NCI-H774 (cell line): ENCODE measurements at places on chromosomes 16 and 17.
A peak's percentile ranks its signal among the peaks of the same experiment; 100 is the strongest.

DNA sequence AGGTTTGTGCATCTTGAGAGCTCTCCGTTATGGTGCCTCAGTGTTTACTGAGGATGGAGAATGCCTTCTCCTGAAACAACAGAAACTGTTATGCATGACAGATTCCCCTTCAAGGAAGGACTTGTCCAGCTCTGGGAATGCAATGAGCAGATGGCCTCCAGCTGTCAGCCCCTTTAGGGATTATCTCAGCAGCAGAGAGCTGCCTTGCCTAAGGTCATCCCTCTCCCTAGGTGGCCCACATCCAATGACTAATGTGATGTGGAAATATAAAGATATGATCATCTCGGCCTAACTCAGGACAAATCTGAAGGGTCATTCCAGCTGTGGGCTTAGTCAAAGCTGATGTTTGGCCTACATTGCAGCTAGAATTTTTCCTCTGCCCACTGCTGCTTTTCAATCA lies 214.3 kb upstream of the N4BP1 start:
- no peak for DNase-seq

GRCh38 chr17:38613981-38614779 lies 8.4 kb upstream of the SRCIN1 start:
- no peak for DNase-seq

- DNase-seq: no peak
These were observed 27.7 kb upstream of the CBX4 start for GRCh38 chr17:79866791-79867518.

- no peak for DNase-seq
These were observed 52.6 kb downstream of the HIC1 start for GRCh38 chr17:2107506-2107905.

DNA sequence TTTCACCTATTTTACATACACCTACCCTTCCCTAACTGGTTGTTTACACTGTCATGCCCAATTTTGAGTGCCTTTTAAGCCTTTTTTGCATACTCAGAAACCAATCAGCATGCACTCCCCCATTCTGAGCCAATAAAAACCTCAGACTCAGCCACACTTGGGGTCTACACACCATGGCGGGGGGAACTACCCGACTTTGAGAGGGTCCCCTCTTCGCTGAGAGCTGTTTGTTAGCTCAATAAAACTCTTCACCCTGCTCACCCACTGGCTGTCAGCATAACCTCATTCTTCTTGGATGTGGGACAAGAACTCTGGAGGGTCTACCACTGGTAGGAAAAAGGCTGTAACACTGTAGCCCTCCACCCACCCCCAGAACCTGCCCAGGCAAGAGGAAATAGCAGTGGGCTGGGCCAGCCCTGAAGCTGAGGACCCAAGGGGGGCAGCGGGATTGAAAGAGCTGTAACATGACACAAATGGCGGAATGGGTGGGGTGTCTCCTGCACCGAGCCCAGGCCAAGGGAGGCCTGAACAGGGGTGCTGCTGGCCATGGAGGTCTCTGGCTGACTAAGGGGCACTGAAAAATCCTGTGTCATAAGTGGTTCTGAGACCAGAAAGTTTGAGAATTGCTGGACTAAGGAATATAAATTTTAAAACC lies 3.0 kb upstream of the FLYWCH2 start:
- no peak for DNase-seq

DNA sequence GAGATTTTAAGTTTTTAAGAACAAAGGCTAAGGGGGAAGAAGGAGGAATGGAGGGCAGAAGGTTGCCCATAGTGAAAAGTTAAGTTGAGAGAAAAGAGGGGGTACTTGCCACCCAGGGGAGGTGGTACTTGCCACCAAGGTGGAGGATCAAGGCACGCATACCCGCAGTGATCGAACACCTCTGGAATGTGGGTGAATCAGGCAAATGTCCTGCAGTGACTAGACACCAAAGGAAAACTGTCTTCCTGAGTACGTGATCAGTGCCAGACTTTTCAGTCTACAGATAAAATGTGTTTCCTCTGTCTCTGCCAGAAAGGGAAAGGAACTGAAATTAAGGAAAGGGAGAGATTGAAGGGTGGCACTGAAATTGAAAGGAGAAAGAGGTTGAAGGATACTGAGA lies 2285.3 kb downstream of the TP53TG3F start:
- no peak for DNase-seq

- no peak for DNase-seq
These were observed 1021.4 kb downstream of the CDH8 start for GRCh38 chr16:61014869-61015268.

- no peak for DNase-seq
These were observed 228.3 kb upstream of the WSCD1 start for GRCh38 chr17:5841862-5842261.

DNA sequence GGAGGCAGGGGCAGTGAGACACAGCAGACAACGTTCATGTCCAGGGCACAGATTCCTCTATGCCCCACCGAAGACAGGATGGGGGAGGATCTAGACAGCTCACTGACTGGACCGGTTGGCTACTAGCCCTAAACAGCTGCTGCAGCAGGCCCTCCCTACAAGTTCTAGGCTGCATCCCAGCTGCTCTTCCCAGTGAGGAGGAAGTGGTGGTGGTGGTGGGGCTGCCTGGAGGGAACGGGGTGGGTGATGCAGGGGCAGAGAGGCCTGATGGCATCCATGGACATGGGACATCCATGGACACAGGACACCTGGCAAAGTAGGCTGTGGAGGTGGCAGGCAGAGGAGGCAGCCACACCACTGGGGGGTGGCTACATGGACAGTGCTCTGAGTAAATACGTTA lies 18.3 kb downstream of the SPHK1 start:
- no peak for DNase-seq

GRCh38 chr16:48110000-48110399 lies 45.8 kb downstream of the ABCC12 start:
- DNase-seq: no peak

DNA sequence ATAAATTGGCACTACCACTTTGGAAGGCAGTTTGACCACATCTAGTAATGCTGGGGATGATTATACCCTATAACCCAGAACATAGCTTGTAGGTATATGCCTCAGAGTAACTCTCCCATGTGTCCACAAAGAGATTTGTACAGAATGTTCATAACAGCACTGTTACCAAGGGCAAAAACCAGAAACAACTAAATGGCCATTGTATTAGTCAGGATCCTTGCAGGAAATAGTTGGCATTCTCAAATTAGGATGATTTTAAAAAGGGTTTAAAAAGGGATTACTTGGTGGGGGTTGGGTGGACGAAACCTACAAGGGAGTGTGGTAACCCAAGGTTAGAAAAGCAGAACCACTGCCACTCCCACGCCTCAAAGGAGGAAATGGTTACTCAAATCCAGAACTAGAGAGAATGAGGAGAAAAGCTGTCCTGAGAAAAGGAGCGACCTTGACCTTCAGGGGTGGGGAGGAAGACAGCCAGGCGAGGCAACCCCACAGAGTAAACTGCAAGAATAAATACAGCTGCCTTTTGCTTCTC lies 2.1 kb downstream of the CPPED1 start:
- no peak for DNase-seq

GRCh38 chr16:856101-856500 lies 55.6 kb upstream of the GNG13 start:
- DNase-seq: no peak

GRCh38 chr17:60107526-60108257 lies 29.0 kb upstream of the HEATR6 start:
- DNase-seq: no peak

- no peak for DNase-seq
These were observed 42.7 kb downstream of the TIMM22 start for GRCh38 chr17:1039511-1040215.

DNA sequence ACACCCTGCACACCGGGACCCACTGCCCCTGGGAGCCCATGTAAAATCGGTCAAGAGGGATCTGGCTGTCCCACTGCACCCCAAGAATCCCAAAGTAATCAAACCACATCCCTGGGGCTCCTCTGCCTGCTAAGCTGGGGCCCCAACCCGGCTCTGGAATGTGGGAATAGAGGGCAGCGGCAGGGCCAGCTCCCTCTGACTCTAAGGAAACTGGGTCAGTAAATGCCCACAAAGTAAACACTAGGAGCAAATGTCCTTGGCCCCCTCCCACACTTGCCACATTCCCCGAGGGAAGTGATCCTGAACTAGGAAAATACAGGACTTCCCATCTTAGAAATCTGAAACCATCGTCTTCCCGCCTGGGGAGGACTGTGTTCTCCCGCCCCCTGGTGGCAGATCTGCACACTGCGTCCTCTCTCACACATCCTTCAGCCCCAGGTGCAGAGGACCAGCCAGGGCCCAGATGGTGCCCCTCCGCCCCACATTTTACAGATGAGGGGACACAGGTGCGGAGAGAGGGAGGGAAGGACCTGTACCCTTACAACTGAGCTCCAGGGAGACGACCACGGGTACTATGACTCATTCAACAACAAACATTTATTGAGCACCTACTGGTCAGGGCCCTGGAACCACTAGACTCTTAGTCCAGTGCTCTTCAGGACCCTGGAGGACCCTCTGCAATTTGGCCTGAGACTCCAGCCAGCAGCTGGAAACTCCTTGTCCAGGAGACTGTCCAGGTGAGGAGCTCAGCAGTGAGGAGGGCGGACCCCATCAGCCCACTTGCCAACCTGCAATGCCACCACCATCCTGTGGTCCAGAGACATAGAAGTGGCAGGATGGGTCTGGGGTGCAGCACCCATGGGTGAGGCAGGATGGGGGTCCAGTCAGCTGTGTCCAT lies 10.1 kb downstream of the P3H4 start:
- DNase-seq: peak; percentile 70

DNA sequence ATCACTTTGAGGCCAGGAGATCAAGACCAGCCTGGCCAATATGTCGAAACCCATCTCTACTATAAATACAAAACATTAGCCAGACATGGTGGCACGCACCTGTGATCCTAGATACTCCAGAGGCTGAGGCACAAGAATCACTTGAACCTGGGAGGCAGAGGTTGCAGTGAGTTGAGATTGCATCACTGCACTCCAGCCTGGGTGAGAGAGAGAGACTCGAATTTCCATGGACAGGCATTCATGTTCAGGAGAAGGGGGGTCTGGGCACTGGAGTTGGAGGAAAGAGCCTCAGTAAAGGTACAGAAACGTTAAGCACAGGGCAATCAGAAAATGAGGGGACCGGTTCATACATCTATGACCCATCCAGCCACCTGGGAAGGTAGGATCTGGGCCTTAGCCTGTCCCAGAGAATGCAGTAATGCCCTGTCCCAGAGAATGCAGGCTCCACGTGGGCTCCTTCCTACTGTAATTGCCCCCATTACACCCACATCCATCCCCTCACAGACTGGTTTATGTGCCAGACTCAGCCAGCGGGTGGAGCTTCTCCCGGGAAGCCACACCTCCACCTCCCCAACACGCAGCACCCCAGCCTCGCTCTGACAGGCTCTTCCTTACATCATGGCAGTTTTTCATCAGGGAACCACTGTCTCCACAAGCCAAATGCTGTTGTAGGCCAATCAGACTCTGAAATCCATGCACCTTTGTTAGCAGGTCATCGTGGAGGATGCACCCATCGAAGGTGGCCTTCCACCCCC lies 21.6 kb upstream of the ARL4D start:
- DNase-seq: no peak

DNA sequence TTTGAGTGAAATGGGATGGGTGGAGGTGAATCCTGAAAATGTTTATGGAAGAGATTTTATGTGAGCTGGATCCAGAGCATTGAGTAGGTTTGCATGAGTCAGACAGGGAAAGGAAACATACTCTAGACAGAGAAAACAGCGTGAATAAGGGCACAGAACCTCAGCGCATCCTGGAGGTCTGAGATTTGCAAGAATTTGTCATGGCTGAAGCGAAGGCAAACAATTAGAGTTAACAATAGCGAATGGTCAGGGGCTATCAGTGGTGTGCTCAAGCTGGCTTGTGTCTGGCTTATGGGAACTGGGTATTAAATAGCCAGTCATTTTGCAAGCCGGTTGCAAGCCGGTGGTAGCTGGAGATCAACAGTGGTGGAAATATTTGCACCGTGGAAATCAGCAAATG lies 36.4 kb downstream of the MAP2K6 start:
- DNase-seq: no peak

- DNase-seq: no peak
These were observed 2.3 kb downstream of the ADORA2B start for GRCh38 chr17:15947271-15947670.

DNA sequence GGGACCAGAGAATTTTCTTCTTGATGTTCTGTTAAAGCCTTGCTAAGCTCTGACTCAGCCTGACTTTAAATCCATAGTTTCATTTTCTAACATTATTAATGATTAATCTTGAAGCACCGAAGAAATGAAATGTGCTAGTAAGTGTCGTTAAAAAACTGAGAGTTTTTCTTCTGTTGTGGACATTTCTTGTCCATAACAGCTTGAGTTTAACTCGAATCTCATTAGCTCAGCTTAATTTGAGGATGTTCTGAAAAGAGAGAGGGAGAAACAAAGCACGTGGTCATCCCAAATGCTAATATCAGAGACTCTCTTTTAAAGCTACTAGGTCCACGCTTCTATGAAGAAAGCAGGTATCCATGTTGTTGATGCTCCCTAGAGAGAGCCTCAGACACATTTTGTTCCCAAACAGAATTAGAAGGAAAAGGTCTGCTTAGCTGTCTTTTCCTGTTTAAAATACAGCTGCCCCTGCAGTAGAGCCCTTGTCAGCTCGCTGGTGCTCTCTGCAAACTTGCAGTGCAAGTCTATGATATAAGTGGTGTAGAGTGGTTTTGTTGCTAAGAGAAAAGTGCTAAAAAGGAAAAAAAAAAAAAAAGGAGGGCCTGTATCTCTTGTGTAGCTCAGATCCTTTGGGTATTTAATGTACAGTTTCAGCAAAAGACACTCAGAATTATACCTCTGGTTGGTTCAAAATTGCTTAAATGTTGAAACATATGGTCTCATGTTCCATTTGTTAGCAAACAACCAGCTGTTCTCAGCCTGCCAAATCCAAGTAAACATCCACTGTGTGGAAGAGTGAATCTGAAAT lies 191.1 kb upstream of the TBX2 start:
- no peak for DNase-seq

DNA sequence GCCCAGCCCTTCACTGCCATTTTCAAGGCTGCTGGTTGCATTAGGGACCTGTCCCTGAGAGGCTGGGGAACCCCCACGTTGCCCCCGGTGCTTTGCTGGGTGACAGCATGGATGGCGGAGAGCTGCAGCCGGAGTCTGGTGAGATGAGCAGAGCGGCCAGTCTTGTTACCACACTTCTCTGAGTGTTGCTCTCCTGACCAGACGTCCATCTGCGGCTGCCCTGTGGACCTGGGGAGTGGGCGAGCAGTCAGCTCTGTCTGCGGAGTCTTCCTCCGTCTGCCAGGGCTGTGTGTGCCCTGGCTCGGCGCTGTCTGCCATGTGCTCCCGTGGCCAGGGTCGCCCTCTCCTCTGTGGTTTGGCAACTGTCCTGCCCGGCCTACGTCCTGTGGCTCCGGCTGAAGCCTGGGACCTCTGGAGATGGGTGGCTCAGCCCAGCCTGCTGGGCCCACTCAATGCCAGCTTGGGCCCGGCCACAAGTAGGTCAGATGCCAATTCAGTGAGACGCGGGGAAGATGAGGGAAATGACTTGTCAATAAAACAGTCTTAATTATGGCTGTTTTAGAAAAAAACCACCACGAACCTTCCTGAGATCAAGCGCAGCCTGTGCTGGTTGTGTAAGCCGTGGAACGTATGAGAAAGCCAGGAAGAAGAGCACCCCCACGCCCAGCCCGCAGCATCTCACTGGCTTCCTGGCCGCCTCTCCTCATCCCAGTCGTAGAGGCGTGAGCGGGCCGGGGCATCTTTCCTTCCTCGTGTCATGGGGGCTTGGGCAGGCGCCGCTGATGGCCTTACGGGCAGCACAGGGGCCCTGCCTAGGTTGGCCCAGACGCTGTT lies 7.9 kb downstream of the KCTD5 start:
- no peak for DNase-seq
